ENCODE measurements at places on chromosomes 5 and 9.

- DNase-seq = no peak
Observed at GRCh38 chr5:116480894-116481510, 93.6 kb downstream of the SEMA6A start.

GRCh38 chr5:76474377-76474776, 71.3 kb downstream of the IQGAP2 start:
- no peak for DNase-seq

- no peak for DNase-seq
Observed at GRCh38 chr5:16144416-16144815, 35.2 kb downstream of the MARCHF11 start.

DNA sequence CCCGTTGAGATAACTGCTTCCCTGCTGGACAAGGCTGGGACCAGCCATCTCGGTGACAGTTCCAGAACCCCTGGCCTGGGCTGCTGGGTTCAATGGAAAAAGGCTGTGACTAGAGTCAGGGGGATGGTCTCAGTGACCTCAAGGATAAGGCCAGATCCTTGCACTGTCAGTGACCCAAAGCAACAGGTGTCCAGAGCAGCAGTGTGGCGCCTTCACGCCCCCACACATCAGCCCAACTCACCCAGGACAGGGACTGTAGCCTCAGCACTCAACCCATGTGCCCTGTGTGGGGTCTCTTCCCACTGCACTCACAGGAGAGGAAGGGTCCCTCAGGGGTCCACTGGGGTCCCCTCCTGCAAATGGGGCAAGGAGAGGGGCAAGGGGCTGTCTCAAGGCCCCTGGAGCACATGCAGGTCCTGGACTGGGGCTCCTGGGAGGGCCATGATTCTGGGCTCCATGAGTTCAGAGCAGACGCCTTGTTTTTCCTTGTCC, 698 bp upstream of the LCN2 start:
- no peak for DNase-seq

- DNase-seq = no peak
Observed at GRCh38 chr5:159210846-159211245, 1.5 kb upstream of the RNF145 start.

DNA sequence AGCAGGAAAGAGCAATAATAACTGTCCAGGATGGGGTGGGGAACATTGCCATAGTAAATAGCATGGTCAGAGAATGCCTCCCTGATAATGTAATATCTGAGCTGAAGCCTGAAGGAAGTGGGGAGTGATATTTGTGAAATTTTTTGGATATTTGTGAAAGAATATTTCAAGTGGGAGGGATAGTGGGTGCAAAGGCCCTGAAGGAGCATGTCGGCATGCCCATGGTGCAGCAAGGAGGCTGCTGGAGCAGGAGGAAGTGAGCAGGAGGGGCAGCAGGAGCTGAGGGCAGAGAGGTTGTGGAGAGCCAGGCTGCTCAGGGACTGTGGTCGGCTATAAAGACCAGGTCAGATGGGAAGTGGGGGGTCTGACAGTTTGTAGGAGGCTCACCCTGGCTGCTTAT, 21.1 kb upstream of the PDE8B start:
- DNase-seq = no peak

GRCh38 chr9:80926611-80927010, 762.7 kb downstream of the TLE1 start:
- no peak for DNase-seq

GRCh38 chr5:135317286-135317685, 81.7 kb downstream of the MACROH2A1 start:
- DNase-seq = no peak

DNA sequence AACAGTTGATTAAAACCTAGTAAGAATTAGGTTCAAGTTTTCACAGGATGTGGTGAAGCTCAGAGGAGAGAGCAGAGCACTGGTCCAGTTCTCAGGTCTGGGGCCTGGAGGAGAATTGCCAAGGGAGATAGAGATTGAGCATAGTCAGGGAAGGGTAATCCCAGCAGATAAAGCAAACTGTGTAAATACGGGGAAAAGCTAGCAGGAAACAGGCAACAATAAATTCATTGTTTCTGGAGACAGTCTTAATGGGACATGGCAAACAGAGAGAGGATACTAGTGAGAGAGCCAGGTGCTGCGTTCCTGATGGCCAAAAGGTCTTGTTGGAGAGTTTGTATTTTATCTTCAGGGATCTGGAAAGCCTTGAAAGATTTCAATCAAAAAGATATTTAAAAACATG, 333.0 kb downstream of the PDE4D start:
- DNase-seq = no peak

GRCh38 chr9:135809166-135809565, 98.2 kb downstream of the CAMSAP1 start:
- DNase-seq = no peak

DNA sequence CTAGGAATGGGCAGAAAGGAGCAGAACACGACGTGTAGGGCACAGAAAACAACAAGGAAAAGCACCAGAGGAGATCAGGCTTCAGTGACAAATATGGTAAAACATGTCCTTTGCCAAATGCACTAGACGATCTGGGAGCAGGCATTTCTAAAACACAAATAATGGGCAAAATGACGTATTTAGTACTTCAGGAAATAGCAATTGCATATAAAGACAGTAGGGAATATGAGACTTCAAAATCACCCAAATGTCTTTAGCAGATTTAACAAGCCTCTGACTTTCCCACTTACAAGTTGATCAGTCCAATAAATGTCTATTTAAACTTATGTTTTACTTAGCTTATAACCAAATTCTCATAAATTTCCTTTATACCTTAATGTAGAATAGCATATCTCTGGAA, 969.6 kb upstream of the C9orf72 start:
- DNase-seq = no peak

- no peak for DNase-seq
Observed at GRCh38 chr9:121313458-121314152, 45.6 kb downstream of the GSN start.

- no peak for DNase-seq
Observed at GRCh38 chr5:35313291-35313690, 83.0 kb upstream of the PRLR start.

DNA sequence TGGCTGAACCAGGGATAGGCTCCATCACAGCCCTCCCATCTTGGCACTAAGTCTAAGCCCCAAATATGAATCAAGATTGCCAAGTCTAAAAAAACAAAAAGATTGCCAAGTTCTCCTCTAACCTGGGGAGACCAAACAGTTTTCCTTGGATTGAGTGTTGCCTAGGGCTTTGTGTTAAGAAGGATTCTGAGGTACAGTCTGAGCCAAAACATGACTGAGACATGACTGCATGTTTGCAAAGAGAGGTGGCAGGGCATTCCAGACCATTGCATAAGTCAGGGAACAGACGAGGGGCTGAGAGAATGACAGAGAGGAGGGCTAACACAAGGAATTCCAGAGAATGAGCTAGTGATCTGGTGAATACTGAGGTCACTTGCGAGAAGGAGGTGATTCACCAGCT, 11.4 kb downstream of the LAMC3 start:
- DNase-seq = no peak

- DNase-seq = no peak
Observed at GRCh38 chr9:93435386-93435785, 16.1 kb upstream of the FAM120A start.

DNA sequence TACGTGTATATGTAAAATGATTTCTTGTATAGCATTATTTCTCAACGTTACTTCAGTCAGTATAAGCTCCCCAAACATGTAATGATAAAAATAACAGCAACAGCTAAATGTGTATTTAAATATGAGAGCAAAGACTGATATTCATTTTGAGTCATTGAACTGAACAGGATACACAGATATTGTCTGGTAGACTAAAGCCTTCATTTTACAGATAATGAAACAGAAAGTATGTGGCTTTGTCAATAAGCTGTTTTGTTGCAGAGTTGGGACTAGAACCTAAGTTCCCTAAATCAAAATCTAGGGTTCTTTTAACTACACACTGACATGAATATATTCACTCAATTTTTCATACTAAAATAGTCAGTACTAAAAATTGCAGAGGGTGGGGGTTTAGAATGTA, 80.4 kb upstream of the MARCHF11 start:
- no peak for DNase-seq

DNA sequence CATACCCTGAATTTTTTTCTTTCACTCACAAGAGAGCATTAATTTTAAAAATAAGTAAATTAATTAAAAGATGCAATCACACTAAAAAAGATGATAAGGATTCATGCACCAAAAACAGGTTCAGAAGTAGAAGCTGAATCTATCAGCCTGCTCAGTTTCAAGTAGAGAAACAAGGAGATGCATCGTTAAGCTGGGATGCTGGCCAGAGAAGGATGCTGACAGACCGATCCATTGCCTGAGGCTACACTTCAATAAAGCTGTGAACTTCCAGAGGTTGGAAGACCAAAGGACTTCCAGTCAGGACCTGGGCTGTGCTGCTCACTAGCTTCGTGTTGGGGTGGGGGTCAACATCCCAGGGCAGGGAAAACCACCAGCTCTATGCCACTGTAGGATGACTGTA, 457.7 kb downstream of the EFNA5 start:
- no peak for DNase-seq

GRCh38 chr9:79639354-79639753, 67.6 kb downstream of the TLE4 start:
- DNase-seq = no peak

DNA sequence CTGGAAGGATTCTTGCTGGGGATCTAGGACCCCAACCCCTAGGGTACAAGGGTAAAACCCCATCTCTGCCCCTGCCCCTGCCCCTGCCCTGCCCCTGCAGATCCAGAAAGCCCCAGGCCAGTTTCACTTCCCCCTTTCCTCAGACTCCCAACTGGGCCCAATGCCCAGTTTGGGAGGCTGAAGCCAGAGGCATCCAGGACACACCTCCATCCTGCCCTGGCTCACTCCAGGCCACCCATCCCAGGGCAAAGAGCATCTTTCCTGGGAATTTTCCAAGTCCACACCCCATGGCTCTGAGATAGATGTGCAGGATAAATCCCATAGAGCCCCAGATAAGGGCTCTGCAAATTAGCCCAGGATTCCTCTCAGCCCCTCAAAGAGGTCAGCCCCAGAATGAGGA, 17.4 kb downstream of the CNTFR start:
- no peak for DNase-seq

GRCh38 chr5:97009212-97009898, 73.5 kb downstream of the LNPEP start:
- DNase-seq = no peak

- DNase-seq = no peak
Observed at GRCh38 chr9:105332471-105332870, 88.0 kb downstream of the SLC44A1 start.

DNA sequence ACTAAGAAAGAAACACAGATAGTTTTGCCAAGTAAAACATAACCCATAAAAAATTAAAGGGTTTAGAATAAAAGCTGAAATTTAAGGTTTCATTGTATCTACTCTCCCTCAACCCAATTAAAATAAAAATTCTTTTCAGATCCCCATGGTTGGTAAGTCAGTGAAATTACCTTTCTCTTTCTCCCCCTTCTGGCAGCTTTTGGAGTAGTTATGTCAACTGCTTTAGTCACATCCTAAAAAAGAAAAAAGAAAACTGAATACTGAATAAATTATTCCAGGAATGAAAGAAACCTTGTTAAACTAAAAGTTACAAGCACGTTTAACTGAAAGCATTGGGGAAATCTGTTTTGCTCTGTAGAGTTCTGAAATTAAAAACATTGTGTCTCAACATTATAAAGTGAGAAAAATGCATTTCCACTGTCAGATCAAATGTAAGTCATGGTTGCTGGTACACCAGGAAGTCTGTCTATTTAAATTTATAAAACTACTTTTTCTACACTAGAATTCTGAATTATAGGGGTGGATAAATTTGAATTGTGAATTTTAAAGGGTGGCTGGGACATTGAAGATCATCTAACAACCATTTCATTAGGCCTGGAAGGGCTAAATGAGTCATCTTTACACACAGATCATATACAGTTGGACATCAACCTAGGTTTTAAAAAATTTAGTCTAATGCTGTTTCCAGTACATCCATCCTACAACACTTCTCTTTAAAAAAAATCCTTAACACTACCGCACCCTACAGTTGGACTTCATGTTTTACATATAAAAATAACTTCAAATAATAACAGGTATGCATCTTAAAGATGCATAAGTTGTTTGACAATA, 24.7 kb downstream of the PSIP1 start:
- no peak for DNase-seq

- no peak for DNase-seq
Observed at GRCh38 chr9:78972303-78972999, 599.3 kb upstream of the TLE4 start.

DNA sequence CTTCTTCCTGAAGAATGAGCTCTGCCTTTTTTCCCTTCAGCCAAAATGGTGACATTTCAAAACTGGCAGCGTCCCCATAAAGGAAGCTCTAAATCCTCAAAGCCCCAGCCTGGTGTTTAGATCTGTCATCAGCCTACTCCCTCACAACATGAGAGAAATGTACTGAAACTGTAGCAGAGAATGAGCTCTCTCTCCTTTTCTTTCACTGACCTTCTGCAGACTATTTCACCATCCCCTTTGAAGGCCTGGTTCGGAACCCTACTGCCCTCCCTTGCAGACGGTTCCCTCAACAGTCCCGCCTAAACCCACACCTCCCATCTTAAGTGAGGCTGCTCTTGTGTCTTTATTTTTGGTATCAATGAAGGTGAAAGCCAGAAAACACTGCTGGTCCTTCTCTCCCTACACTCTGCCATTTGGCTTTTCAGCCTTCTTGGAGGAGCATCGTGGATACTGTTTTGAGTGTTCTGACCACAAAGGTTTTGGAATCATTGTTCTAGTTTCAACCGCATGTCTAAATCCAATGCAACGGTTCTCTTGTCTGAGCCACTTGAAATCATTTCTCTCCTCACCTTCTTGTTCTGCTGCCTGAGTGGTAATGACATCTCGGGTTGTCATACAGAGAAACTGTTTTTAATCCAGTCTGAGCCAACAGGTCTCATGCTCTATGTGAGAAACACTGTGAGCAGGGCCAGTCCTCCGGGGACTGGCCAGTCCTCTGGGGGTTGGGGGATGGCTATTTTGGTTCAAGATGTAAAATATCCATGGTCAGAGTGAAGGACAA, 39.0 kb downstream of the ITK start:
- no peak for DNase-seq

GRCh38 chr5:153483482-153483881, 7.0 kb upstream of the GRIA1 start:
- no peak for DNase-seq

- no peak for DNase-seq
Observed at GRCh38 chr9:136764301-136764891, at the start of gene LCN15. TSS of gene LCN15 (minus strand) at chr9:136764518. CDS start at chr9:136764488, 30 bp downstream.

- DNase-seq = no peak
Observed at GRCh38 chr5:68315679-68316271, 100.2 kb downstream of the PIK3R1 start.

GRCh38 chr9:748861-749497, 92.5 kb upstream of the DMRT1 start:
- no peak for DNase-seq

GRCh38 chr9:15349892-15350761, 43.1 kb upstream of the TTC39B start:
- no peak for DNase-seq

- no peak for DNase-seq
Observed at GRCh38 chr9:94228616-94229015, 30.5 kb upstream of the ZNF169 start.

- DNase-seq = no peak
Observed at GRCh38 chr9:131409458-131409992, 15.6 kb downstream of the PRRC2B start.

All from nephron progenitor cell (in vitro differentiated cells).